NCI-H1105 treated with DMSO at 0.1 percent for 48 hours (cell line): ENCODE measurements at places on chromosomes 2 and 18.
A peak's percentile ranks its signal among the peaks of the same experiment; 100 is the strongest.

- DNase-seq = peak; percentile 48
Measured at GRCh38 chr2:156517419-156517818, 81.2 kb downstream of the GPD2 start.

GRCh38 chr2:240629619-240629967 lies 4.3 kb downstream of the GPR35 start:
- DNase-seq = no peak

- DNase-seq = no peak
Measured at GRCh38 chr2:170091436-170091835, 86.5 kb upstream of the MYO3B start.

DNA sequence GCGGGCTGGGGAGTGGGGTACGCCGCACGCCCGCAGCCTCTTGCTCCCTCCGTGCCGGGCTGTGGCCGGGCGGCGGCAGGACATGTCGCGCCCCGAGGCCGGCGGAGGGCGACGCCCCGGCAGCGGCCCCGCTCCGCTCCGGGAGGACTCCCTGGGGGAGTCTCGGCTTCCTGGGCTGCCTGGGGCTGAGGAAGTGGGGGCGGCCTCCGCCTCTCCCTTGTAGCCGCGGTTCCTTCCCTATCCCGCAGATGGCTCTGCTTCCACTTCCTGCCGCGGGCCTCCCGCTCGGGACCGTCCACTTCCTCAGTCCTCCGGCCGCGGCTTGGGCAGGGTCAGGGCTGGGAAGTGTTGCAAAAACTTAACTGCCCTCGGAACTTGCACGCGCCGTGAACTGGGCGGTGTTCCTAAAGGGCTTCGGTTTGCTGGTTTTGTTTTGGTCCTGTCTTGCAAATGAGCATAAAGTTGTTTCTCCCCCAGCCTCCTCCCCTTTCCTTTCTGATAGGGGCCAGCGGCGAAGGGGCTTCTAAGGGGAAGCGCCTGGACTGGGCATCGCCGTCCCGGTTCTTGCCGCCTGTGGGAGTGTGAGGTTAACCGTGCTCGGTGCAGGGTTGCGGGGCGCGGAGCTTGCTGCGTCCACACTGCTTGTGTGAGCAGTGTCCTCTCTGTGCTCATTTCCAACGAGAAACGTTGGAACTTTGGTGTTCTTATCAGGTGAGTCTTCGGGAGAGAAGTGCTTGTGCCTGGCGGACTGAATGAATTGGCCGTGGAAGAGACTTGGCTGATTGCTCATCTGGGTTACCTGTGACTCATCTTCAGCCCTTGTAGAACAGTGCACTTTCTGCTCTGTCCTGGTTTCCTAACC lies 600 bp downstream of the RALB start:
- peak; percentile 19 for DNase-seq

DNA sequence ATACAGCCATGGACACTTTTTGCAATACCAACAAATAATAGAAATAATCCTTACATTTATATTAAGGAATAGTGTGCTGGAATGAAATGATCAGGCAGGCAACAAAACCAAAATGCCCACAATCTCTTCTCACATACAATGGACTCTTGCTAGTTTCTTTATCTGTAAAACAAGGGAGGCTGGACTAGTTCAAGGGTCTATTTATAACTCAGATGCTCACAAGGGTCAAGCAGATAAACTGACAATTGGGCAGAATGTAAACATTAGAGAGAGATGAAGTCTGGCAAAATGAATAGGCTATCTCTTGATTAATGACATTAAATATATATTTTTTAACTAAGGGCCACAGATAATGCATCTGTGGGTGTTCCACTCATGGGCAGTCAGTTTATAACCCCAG lies 11.4 kb downstream of the PPIL3 start:
- no peak for DNase-seq
